AG20443 (cell line): ENCODE measurements at places on chromosomes 2 and 18.

DNA sequence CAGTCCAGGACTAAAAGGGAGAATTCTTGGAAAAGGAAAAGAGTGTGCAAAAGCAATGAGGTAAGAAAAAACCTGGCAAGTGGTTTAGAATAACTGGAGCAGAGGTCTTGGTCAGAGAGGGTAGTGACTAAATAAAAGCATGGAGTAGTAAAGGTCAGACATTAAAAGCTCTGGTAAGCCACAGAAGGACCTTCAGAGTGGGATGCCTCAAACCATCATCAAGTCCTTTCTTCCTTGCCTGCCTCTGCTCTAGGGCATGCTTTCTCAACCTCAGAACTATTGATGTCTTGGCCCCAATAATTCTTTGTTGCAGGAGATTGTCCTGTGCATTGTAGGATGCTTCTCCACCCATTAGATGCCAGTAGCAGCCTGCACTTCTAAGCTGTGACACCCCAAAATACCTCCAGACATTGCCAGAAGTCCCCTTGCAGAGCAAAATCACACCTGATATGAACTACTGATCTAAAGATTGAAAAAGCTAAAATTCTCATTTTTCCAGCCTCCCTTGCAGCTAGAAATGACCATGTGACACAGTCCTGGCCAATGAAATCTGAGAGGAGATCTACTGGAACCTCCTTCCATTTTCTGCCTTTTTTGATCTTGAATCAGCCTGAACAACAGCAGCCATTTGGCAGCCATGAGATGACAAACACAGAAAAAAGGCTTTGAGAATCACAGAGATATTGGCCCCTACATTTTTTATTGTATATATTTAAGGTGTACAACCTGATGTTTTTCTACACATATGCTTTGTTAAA is 48.1 kb downstream of the EVA1A start:
- no peak for DNase-seq

- no peak for DNase-seq
Observed at GRCh38 chr2:124213977-124214587, 189.0 kb downstream of the CNTNAP5 start.

DNA sequence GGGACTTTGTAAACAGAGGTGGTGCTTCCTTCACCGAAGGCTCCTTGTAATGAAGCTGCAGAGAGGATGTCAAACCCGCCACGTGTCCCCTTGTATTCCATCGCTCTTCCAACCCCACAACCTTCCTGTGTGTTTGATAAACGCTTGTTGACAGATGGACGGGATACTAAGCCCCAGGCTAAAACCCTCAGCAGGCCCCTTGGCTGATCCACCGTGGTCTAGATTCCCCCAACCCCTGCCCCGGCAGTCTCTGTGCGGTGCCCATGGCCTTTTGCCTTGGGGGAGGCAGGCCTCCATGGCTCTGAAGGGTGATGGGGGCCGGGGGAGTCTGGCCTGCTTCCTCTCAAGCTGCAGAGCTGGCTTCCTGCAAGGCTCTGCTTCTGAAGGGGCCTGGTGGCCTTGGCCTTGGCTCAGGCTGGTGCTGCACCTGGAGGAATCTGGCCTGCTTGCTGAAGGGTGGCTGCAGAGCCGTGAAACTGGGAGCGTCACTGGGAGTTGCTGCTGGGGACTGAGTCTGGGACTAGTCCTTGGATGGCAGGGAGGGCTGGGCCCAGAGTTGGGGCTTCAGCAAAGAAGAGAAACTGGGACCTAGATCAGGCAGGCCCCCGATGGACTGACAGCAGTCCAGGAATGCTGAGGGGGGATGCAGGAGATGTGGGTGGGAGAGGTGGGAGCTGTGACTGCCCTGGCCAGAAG is 9.6 kb upstream of the NTSR2 start:
- DNase-seq = no peak

DNA sequence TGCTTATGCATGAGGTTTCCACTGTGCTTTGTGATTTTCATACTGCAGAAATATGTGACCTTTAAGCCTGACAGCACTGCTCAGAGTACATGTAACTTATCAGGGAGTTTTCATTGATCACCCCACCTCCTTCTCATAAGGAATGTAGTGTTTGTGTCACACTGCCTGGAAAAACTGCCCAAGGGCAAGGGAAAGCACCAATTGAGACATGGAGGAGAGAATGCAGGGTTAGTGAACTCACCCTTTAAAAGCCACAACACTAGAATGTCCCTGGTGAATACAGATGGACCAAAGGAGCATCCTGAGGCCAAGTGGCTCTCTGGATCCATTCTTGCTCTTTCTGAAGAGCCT is 147.2 kb upstream of the SPATS2L start:
- peak; percentile 12 for DNase-seq

GRCh38 chr2:47690132-47690531 is 92.8 kb upstream of the MSH6 start:
- no peak for DNase-seq

DNA sequence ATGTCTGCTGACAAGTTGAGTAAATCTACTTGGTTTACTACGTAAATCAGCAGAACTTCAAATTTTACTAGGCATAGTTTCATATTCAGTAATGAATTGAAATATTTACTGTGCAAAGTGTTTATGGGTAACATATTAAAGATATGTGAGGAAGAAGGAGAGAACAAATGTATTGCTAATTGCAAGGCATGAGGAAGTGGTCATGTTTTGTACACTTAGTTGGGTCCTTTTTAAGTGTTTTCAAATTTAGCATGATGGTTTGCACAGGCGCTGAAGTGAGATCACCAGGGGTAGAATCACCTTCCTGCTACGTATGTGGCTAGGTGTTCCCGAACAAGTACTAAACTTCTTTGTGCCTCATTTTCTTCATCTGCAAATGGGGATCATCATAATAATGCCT is 1534.4 kb downstream of the LRP1B start:
- no peak for DNase-seq

DNA sequence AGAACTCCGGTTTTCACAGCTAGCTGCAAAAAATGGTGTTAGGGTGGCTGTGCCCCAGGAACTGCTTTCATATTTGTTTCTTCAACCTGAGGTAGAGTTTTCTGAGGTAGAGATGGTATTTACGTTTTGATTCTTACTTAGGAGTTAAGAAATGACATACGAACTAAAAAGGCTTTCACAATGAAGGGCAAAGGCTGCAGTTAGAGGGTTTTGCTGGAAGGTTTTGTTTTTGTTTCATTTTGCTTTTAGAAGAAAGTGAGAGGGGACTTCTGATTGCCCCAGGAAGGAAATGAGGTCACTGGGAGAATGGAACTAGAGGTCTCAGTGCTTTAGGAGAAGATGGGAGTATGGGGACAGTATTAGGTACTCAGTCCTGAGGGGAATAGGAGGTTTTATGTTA is 15.5 kb downstream of the CDCA7 start:
- no peak for DNase-seq

DNA sequence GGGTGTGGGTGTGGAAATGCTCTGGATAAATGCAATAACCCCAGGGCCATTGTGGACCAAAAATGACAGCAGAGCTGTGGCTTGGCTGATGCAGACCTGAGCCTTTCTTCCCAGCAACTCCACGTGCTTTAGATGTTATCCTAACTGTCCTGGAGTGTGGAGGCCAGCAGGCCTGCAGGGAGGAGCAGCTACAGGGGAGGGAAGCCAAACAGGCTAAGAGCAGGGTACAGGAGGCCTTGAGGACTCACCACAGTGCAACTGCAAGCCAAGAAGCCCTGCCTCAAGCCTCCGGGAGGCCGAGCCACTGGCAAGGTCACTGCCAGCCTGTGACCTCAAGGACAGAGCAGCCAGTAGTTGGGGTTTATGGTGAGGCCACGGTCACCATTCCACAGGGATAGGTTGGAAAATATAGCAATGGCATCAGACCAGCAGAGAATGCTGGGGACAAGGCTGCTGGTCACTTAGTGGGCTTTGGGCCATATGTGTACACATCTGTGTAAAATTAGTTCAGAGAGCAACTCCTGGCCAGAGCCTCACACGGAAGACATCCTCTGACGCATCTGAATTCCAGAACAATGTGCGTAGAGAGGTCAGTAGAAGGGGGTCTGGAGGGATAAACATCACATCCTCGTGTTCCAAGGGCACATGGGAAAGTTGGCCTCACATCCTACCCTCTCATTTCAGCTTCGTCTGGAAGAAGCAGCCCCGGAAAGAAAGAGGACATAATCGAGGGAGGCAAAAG is 76.2 kb upstream of the UPP2 start:
- peak; percentile 82 for DNase-seq

GRCh38 chr18:50199921-50200320 is 5.0 kb upstream of the MYO5B start:
- DNase-seq = no peak

DNA sequence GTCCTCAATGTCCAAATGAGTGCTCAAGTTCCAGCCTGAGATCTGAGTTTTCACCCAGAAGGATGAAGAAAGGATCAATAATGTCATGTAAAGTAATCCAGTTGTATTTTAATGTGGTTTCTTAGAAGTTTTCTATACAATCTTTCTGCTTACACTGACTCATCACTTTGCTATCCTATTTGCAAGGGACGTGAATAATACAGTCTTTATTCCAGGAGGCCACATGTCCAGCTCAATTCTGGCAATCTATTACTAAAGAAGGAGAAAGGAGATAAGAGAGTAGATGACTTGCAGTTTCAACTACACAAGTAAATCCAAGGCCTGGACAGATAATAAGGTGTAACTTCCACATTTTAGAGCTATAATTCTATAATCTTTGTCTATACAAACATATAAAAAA is 601.1 kb upstream of the SETBP1 start:
- DNase-seq = no peak

- peak; percentile 81 for DNase-seq
Observed at GRCh38 chr2:30115141-30115980, 31.4 kb upstream of the YPEL5 start.

DNA sequence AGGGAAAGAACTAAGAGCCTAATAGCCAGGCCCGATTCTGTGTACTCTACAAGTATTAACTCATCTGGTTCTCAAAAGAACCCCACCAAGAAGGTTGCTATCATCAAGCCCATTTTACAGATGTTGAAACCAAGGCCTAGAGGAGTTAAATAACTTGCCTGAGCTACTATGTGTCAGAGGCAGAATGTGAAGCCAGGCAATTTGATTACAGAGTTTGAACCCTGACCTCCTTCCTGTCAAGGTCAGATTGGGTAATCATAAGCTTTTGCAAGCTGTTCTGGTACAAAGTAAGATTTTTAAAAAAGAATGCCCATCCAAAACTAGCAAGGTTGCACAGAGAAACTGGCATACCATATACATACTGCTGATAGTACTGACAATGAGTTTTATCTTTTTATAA is 227.1 kb downstream of the HAUS1 start:
- DNase-seq = no peak

- DNase-seq = no peak
Observed at GRCh38 chr2:164496421-164496820, 124.9 kb downstream of the GRB14 start.

DNA sequence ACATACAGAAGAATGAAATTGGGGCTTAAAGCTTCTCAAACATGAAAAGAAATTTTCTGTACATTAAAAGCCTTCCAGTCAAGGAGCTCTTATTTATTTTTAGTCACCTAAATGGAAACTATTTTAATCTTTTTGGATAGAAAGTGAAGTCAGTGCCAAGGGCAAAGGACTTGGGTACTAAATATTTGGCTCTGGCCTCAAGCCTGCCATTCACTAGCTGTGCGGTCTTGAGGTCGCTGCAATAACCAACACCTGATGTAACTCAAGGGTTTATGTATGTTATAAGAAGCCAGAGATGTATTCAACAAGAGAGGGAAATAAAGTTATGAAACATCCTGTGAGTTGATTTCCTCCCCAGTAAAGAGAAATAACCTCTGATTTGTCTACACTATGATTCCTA is 49.5 kb upstream of the LRATD1 start:
- DNase-seq = no peak

GRCh38 chr18:75100832-75101630 is 107.9 kb downstream of the PTGR3 start:
- DNase-seq = no peak

DNA sequence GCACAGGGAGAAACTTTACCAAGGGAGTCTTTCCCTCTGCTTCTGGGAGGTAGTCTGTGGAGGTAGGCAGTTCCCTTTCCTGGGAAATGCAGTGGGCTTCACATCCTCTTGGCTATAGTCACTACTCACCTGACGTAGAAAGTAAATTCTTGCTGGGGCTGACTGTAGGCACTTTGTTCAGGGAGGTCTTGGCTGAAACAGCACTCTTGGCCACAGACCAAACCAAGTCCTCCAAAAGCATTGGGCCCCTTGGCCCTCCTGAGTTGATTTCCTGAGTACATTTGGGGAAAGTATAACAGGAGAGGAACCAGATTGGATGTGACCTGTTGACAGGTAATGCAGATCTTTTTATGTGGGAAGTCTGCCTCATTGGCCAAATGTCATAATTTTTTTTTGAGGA is 108.9 kb downstream of the MGAT5 start:
- DNase-seq = no peak

DNA sequence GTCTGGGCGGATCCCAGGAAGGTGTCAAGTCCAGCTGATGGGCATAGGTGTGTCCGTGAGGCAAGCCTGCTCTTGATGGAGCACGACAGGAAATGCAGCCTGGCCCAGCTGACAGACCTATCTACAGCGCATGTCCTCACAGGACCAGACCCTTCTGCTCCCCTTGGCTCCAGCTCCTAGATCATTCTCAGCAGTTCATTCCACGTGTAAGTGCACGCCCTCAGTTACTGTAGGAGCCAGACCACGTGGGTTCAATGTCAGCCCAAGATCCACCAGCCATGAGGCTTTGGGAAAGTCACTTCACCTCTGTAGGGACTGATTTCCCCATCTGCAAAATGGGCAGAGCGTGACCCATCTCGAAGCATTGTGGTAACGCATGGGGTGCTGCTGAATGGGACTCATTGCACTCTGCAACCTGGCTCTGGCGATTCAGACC is 47.8 kb downstream of the TMEM17 start:
- DNase-seq = no peak

- DNase-seq = peak; percentile 24
Observed at GRCh38 chr2:57943315-57943714, 103.3 kb upstream of the VRK2 start.

DNA sequence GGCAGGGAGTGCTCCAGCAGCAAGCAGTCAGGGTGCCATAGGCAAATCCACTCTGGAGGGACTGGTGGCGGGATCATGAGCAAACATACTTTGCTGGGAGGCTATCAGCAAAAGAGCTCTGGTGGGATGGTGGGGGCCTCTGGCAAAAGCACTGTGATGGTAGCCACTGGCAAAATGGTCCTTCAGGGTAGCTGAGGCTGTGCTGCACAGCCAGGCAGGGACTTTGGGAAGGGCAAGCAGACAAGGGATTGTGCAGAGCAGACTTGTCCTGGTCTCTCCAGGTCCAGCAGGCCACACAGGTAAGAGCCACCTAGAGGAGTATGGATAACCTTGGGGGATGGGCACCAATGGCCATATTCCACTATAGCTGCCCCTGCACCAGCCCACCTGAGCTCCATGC is 129.4 kb upstream of the OTOS start:
- no peak for DNase-seq

DNA sequence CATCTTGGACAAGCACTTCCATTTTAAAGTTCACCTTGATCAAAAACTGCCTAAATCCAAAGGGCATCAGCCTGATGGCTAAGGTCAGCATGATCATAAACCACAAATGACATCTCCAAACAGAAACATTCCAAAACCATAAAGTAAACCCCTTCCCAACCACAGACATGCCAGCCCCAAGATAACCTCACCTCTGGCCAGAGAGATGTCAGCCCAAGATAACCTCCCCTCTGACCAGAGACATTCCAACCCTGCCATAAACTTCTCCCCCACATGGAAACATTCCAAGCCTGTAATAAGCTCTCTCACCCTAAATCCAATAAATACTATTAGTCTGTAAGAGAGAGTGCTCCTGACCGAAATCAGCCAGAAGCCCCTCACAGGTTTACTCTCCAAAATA is 18.6 kb upstream of the MARCO start:
- no peak for DNase-seq
